CD4-positive, alpha-beta T cell (primary cell): ENCODE measurements at places on chromosomes 16 and 17.

- no peak for DNase-seq
These were observed 16.3 kb downstream of the MEIOC start for GRCh38 chr17:44672479-44673093.

- DNase-seq = no peak
These were observed 17.6 kb downstream of the CASC3 start for GRCh38 chr17:40157973-40158372.

- DNase-seq = no peak
These were observed 14.6 kb downstream of the FCSK start for GRCh38 chr16:70468776-70469525.

- no peak for DNase-seq
These were observed 3.8 kb upstream of the TMEM100 start for GRCh38 chr17:55726440-55726839.

DNA sequence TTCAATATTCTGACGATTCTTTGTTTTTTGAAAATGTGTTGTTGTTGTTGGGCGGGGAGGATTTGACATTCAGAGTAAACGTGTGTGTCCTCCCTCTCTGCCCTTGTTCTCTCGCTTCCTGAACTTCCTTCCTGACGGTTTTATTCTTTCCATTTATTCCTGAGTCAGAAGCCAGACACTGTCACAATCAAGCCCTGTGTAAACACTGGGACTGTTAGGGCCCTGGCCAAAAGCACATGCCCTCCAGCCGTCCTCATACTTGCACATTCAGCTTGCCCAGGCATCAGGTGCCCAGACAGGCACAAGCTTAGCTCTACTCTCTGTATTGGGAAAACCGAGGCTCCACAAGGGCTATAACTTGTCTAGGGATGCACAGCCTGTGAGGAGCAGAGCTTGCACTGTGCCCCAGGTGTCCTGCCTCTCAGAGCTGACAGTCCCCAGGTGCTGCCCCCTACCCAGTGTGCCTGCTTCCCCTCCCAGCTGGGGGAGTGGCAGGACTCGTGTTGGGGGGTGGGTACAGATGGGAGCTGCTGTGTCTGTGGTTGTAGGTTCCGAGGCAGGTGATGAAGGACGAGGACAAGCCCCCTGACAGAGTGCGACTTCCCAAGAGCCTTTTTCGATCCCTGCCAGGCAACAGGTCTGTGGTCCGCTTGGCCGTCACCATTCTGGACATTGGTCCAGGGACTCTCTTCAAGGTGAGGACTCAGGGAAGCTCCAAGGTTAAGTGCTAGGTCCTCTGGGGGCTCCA, 9.7 kb downstream of the ADGRG3 start:
- no peak for DNase-seq

DNA sequence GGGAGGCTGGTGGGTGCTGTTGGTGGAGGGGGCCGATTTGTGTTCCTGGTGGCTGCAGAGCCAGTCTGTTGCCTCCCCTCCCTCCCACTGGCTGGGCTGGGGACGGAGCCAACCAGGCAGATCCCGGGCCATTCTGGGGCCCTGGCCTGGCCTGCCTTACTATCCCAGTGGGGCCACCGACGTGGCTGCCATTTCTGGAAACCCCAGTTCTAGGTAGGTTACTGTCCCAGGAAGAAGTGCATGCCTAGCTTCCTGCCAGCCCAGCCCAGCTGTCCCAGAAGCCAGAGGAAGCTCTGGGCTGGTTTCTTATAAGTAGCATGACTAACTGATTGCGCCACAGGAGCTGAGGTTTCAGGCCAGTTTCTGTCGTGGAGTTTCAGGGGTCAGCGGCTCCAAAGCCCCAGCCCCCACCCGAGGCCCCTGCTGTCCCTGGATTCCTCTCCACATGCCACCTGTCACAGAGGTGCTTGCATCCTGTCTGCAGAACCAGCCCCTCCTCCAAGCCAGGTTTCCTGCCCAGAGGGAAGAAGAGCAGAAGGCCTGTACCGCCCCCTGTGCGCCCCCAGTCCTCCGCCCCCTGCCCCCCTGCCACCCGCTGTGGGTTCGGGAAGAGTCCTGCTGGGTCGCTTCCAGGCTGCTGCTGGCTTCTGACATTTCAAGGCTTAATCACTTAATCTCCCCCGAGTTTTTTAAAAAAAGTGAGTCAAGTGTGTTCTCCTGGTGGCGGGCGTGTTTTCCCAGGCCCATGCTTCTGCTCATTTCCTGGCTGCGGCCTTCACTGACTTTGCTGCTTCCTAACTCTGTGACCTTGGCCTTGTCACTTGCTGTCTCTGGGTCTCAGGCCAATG, 13.2 kb downstream of the IL4R start:
- DNase-seq = peak; percentile 45

DNA sequence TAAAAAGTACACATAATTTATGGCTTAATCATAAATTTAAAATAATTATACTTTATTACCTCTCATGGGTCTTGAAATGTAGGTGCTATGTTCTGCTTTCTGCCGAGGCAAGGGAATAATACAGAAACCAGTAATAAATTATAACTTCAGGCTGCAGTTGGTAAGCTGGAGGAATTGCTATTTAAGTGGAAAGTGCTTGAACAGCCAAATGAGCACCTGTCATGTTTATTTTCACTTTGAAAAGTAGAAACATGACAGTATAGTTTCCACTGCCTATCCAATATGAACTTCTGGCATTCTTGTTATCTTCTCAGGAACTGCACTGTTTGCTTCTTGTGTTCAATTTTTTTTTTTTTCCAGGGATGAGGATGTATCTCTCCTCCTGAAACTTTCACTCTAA, 146.0 kb downstream of the FTO start:
- no peak for DNase-seq

DNA sequence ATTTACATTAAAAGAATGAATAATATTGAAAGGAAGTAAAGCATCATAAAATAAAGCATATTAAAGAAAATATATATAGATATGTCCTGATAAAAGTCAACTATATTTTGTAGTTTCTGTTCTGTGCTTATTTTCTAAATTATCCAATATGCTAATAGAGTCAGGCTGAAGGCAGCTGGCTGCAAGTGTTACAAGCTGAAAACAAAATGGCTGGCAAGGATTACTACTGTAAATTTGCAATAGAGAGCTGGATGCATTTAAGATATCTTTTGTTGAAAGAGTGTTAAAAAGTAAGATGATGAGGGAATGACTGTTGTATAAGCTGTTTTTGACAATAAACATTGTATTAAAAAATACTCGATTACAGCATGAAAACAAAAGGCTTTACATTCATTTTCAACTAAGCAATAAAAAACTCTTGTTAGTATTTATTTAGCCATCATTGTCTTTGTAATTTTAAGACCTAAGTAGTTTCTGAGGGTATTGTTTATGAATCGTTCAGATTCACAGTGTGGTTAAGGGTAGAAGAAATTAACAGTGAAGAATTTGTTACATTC, 76.3 kb downstream of the TANC2 start:
- DNase-seq = no peak

- no peak for DNase-seq
These were observed 397.4 kb downstream of the NPIPA8 start for GRCh38 chr16:17939122-17939536.

DNA sequence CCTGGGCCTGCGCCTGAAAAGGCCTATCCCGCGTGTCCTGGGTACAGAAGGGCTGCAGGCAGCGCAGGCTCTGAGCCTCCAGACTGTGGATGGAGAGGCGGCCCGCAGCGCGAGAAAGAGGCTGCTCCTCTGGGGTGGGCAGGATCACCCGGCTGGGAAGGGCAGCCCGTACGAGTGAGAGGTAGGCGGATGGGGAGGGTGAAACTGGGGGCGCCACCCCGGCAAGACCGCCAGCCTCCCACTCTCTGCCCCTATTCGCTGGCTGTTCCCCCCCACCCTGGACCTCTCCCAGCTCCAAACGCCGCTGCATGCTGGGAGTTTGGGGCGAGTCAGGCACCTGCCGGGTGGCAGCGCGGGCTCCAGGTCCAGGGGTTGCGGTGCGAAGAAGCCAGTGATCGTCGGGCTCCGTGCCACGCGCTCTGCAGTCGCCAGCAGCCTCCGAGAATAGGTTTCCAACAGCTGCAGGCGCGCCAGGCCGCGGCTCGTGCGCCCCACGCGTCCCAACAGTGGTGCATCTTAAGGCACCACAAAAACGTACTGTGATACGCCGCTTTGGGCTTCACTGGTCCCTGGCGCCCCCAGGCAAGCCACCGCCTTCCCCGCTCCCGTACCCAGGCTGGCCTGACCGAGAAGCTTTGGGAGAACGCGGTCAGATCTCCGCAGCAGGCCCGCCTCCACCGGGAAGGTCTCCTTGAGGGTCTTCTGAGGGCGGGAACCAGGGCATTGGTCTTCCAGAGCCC, 1.1 kb downstream of the NOXO1 start:
- DNase-seq = no peak
